Esophagus muscularis mucosa (tissue), 4 donors: ENCODE measurements at places on chromosomes 6 and 20.
A peak's percentile ranks its signal among the peaks of the same experiment; 100 is the strongest.

DNA sequence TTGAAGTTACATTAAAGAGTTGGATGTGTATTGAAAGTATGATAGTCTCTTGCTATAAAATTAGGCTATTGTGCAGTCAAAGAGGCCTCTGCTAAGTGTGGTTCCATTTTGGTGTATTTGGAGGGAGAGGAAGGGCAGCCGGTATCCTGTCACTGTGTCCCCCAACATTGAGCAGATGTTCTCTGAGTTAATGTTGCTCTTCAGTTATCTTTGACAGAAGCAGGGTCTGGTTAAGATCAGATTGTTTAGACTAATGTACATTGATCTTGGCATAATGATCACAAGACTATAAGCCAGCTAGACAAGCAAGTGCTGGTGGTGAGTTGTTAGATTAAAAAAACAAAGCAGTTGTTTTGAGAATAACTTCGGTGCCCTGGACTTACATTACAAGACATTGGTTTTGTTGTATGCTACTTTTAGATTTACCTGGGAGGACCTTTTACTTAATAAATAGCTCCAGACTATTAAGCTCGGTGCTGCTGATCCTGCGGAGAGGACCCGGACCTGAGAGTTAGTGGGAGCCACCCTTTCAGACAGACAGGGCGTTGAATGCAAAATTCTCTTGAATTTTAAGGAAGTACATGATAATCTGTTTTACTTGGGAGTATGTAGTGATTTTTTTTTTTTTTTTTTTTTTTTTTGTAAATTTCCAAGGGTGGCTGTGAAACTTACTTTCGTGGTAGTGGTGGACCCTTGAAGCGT lies 97.8 kb downstream of the JARID2 start:
- H3K36me3 ChIP-seq, result no peaks in the 10 kb centered on the region
- H3K27me3 ChIP-seq, result no peaks in the 10 kb centered on the region
- no peak overlapping the region for H3K27ac ChIP-seq
- H3K4me1 ChIP-seq, result peaks cover 10% of the 10 kb centered on the region
- no peak overlapping the region for H3K4me3 ChIP-seq

DNA sequence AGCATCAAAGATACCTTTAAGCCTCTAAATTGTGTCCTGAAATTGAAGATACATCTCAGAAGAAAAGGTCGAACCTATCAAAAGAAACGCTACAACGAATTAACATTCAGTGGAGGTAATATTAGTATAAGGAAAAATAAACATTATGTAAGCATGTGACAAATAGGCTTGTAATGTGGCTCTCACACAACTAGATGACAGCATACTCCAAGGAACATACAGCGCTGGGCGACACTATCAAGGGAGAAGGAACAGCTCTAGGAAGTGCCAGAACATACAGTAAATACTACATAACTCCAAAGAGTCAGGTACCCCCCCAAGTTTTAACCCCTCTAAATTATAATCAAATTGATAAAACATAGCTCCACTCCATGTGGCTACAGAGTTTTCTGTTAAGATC lies 103.5 kb downstream of the LAMP5 start:
- H3K4me3 ChIP-seq, result no peak overlapping the region
- H3K36me3 ChIP-seq, result no peaks in the 10 kb centered on the region
- no peak overlapping the region for H3K27ac ChIP-seq
- no peaks in the 10 kb centered on the region for H3K4me1 ChIP-seq
- no peaks in the 10 kb centered on the region for H3K27me3 ChIP-seq

DNA sequence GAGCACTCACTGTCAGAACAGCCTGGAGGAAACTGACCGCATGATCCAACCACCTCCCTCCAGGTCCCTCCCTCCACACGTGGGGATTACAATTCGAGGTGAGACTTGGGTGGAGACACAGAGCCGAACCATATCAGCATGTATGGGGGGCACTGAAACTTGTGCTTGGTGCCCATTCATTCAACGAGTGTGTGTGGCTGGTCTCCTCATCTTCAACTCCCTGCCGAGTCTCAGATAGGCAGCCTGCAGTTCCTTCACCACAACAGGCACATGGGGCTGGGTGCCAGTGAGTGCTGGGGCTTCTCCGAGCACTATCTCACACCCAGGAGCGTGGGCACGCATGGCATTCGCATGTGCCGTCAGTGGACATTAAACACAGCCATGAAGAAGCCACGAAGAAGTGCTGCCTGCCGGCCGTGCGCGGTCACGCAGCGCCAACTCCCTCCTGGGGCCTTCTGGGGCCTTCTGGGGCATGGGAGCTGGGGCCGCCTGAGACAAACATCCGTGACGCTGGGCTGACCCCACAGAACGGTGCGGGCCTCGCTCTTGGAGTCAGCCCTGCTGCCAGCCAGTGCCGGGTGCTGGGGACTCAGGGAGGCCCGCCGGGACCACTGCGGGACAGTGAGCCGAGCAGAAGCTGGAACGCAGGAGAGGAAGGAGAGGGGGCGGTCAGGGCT lies 714 bp upstream of the RTEL1 start:
- H3K4me3 ChIP-seq, result peak overlapping the region; percentile 73
- H3K4me1 ChIP-seq, result peaks cover 50% of the 10 kb centered on the region
- H3K36me3 ChIP-seq, result peaks cover 3% of the 10 kb centered on the region
- no peak for DNase-seq
- peak overlapping the region; percentile 87 for H3K27ac ChIP-seq

- no peaks in the 10 kb centered on the region for H3K36me3 ChIP-seq
- H3K4me1 ChIP-seq, result peaks cover 32% of the 10 kb centered on the region
- H3K27ac ChIP-seq, result no peak overlapping the region
Observed at GRCh38 chr6:13683038-13683437, 28.6 kb downstream of the RANBP9 start.

DNA sequence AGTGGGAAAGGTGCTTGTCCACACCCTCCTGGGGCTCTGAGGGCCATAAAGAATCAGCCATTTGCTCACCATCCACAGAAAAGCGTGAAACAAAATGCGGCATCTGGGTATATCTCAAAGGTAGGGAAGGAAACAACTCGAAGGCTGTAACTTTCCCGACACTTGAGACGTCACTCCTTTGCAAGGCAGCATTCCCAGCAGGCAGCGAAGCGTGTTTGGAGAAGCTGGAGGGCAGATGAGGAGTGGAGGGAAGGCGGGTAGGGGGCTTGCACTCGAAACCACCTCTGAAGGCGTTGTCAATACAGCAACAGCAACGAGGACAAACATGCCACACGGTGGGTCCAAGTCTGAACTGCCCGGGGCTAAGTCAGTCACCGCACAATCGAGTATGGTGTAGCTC lies 98.4 kb downstream of the FOXC1 start:
- DNase-seq, result no peak
- no peaks in the 10 kb centered on the region for H3K27me3 ChIP-seq
- H3K4me3 ChIP-seq, result no peak overlapping the region
- H3K36me3 ChIP-seq, result no peaks in the 10 kb centered on the region

DNA sequence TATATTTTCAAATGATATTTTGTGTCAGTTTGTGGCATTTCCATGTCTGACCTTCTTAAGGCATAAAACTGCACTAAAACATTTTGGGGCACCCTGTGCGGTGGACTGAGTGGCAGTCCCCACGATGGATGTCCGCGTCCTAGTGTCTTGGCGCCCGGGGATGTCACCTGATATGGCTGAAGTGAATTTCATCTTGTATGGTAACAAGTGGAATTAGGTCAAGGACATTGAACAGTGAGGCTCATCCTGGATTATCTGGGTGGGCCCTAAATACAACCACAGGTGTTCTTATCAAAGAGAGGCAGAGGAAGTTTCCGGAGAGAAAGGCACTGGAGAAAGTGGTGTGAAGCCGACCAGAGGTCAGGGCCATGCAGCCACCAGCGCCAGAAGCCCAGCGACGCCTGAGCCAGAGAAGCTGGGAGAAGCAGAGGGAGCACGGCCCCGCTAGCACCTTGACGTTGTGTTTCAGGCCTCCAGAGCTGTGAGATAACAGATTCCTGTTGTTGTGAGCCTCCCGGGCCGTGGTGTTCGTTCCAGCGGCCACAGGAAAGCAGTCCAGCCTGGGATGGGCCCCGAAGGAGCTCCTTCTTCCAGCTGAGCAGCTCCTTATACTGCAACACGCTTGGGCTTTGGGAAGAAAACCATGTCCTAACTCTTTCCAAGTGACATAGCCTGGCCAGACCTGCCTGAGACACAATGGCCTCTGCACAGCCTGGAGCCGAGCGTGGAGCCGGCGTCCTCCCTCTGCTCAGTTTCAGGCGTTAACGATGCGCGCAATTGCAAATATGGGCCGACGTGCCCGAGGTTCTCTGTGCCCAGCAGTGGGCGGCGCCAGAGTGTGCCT lies 22.5 kb downstream of the THBS2 start:
- peak; percentile 89 for DNase-seq
- H3K4me3 ChIP-seq, result no peak overlapping the region
- H3K4me1 ChIP-seq, result no peaks in the 10 kb centered on the region
- peaks cover 5% of the 10 kb centered on the region for H3K36me3 ChIP-seq

DNA sequence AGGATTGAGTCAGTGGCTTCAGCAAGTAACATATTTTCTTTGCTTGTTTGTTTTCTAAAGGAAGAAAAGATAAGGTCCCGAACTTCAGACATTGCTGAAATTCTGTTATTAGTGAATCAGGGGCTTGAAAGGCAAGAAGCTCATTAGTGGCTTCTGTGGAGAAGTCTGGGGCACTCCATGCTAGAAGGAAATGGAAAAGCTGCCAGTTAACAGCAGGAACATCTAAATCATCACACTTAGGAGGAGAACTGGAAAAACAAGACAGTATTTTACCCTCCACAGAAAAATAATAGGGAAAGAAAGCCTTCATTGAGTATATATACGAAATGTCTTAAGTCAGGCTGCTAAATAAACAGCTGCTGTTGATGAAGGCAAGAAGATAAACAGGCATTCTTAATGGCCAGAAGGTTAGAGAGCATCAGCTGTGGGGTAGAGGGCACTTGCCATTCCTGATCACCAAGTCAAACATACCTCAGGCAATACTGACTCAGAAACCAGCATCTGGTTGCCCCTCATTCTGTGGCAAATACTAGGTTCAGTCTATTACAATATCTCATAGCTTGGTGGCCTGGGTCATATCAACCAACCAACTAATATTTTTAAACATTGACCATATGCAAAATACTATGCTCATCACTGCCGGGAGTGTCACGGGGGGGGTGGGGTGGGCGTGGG lies 143.2 kb upstream of the TENT5A start:
- no peak overlapping the region for H3K4me3 ChIP-seq
- H3K27me3 ChIP-seq, result no peaks in the 10 kb centered on the region
- no peaks in the 10 kb centered on the region for H3K36me3 ChIP-seq

DNA sequence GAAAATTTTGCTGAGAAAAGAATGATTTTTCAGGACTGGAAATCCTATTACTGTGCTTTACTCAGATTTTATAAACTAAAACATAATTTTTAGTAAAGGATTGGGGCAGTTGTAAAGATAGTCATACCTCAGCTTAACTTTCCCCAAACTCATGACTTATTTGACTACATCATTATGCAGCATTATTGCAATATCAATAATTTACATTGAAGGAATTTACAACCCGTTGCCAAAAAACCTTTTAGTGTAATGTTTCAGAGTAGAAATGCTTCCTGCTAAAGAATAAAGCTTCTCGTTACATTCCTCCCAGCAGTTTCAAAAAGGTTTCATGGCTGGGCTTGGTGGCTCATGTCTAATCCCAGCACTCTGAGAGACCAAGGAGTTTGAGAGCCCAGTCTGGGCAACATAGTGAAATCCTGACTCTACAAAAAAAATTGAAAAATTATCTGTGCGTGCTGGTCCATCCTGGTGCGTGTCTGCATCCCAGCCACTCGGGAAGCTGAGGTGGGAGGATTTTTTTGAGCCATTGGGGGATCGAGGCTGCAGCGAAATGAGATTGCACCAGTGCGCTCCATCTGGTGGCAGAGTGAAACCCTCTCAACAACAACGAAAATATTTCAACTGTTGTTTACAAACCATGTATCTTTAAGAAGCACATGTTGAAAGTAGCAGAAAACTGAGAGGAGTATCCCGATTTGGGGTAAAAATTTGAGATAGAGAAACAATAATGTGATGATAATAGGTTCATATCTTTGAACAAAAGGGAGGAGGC lies 4.4 kb downstream of the AMD1 start:
- no peaks in the 10 kb centered on the region for H3K36me3 ChIP-seq
- peak overlapping the region; percentile 28 for H3K27ac ChIP-seq
- H3K4me3 ChIP-seq, result peak overlapping the region; percentile 10
- H3K27me3 ChIP-seq, result no peaks in the 10 kb centered on the region

- peaks cover 48% of the 10 kb centered on the region for H3K36me3 ChIP-seq
- no peaks in the 10 kb centered on the region for H3K4me1 ChIP-seq
- H3K27ac ChIP-seq, result no peak overlapping the region
- DNase-seq, result no peak
- H3K27me3 ChIP-seq, result no peaks in the 10 kb centered on the region
Observed at GRCh38 chr6:18465410-18466154, 78.4 kb downstream of the RNF144B start.

DNA sequence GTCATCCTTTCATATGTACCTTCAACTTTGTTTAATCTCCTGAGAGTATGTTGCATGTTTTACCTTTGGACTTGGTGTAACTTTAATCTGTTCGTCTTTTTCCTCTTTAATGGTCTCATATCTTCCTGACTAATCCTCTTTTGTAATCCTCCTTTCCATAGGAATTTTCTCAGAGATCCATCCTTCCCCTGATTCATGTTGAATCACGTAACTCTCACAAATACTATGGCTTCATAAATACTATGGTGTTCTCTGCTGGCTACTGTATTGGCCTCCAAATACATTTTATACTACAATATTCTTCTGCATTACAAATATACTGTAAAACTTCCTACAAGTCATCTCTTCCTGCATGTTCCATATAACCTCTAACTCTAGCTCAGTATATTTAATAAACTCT lies 317.7 kb upstream of the ADGRB3 start:
- H3K27me3 ChIP-seq, result no peaks in the 10 kb centered on the region
- H3K4me3 ChIP-seq, result no peak overlapping the region
- no peaks in the 10 kb centered on the region for H3K36me3 ChIP-seq
- H3K27ac ChIP-seq, result no peak overlapping the region
- DNase-seq, result no peak

DNA sequence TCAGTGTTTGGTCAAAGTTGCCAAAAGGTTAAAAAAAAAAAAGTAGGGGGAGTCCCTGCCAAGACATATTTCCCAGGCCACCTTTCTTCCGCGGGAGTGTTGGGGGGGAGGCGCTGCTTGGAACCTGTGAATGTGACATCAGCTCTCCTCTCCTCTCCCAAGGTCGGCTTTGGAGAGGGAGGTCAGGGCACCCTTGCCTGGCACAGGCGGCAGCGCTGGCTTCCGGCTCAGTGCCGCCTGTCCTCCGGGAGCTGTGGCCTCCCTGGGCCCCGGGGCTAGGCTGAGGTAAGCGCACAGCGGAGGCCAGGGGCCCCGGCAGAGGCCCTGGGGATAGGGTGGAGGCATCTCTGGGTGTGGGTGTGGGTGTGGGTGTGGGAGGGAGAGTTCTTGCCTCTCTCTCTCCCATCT lies 1.9 kb upstream of the EDN1 start:
- no peaks in the 10 kb centered on the region for H3K27me3 ChIP-seq
- DNase-seq, result no peak
- H3K36me3 ChIP-seq, result no peaks in the 10 kb centered on the region
- H3K4me1 ChIP-seq, result peaks cover 7% of the 10 kb centered on the region
- H3K27ac ChIP-seq, result no peak overlapping the region

GRCh38 chr20:4573564-4574355 lies 147.9 kb upstream of the PRND start:
- H3K36me3 ChIP-seq, result no peaks in the 10 kb centered on the region
- peak; percentile 39 for DNase-seq
- no peaks in the 10 kb centered on the region for H3K4me1 ChIP-seq

GRCh38 chr6:6714118-6714897 lies 125.8 kb downstream of the LY86 start:
- no peak overlapping the region for H3K4me3 ChIP-seq
- no peaks in the 10 kb centered on the region for H3K36me3 ChIP-seq
- no peak overlapping the region for H3K27ac ChIP-seq
- no peak for DNase-seq

GRCh38 chr20:49543071-49543857 lies 24.7 kb downstream of the PTGIS start:
- peak overlapping the region; percentile 6 for H3K27ac ChIP-seq
- peaks cover 8% of the 10 kb centered on the region for H3K36me3 ChIP-seq
- no peak overlapping the region for H3K4me3 ChIP-seq
- no peaks in the 10 kb centered on the region for H3K4me1 ChIP-seq
- DNase-seq, result no peak
- H3K27me3 ChIP-seq, result no peaks in the 10 kb centered on the region
